Peyer's patch (tissue), 4 donors: ENCODE measurements at places on chromosomes 5 and 9. TPM values are rescaled to one million over a fixed set of nuclear protein-coding genes. Genes with fewer than 3 reads are reported as not detected.

Gene CDKN2A
- 37.1 TPM for total RNA-seq

Gene ANKH
- 97.7 TPM for total RNA-seq

Gene UBTD2
- 21.6 TPM for total RNA-seq

- DNase-seq, result no peak
Observed at GRCh38 chr5:16489322-16489791, 23.8 kb upstream of the ZNF622 start.

GRCh38 chr5:9888501-9888901, 258.4 kb upstream of the TAS2R1 start:
- DNase-seq, result no peak

DNA sequence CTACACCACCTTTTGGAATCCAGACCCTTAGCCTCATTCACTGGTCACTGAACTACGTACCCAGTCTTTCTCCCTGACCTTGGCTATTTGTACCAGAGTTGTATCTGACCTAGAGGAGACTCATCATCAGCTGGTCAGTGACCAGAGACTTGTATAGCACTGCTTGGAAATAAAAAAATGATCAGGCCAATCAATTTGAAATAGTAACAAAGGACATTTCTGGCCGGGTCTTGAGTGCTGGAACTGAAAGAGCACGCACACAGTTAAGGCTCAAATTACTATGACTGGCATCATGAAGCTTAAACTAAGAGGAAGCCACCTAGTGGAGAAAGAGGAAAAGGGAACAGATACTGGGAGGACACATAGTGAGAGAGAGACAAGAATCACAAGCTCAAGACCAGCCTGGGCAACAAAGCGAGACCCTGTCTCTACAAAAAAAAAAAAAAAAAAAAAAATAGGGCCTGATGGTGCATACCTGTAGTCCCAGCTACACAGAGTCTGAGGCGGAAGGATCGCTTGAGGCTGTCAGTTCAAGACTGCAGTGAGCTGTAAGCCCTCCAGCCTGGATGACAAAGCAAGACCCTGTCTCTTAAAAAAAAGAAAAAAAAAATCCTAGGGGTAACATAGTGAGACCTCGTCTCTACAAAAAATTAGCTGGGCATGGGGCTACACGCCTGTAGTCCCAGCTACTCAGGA, 12.8 kb upstream of the SRP19 start:
- DNase-seq, result no peak

- no peak for DNase-seq
Observed at GRCh38 chr5:96812851-96813250, 5.1 kb upstream of the ERAP1 start.
